ENCODE measurements at places on chromosomes 13 and 19. TPM values are rescaled to one million over a fixed set of nuclear protein-coding genes. Genes with fewer than 3 reads are reported as not detected.

- DNase-seq = no peak
These were observed 29.2 kb downstream of the CSNK1G2 start for GRCh38 chr19:1970003-1970805.

DNA sequence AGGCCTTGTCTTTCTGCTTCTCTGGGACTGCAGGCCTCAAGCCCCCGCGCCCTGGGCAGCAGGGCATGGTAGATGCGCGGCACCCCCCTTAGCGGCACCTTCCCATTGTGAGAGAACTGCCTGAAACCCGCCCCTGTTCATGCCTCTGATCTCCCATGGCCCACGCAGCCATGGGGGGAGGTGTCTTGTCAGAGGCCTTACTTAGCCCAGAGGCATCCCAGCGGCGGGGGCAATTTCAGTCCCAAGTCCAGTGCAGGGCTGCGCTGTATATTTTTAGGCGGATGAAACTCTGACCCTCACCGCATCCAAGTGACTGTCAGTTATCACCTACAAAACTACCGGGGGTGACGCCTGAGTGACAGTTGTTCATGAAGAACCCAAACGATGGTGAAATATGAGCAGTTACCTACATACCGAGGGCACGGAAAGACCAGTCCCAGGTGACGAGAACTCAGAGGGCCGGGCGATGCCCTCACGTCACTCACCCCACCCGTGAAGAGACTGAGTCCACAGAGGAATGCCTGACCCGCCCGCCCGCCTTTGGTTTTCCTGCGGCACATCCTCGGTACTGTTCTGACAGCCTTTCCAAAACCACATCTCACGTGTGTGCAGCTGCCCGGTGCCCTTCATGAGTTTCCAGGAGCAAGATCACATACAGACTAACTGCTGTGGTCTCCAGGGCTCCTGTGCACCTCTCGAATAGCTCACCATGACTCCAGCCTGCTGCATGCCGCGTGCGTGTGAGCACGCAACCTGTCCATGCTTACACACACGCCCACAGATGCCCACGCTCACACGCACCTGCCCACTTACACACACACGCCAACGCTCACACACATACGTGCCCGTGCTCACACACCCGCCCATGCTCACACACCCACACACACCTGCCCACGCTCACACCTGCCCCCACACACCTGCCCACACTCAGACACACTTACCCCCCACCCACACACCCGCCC lies 14.4 kb downstream of the IL17D start:
- no peak for DNase-seq

GRCh38 chr13:96744367-96745331 lies 249.6 kb downstream of the OXGR1 start:
- DNase-seq = no peak

DNA sequence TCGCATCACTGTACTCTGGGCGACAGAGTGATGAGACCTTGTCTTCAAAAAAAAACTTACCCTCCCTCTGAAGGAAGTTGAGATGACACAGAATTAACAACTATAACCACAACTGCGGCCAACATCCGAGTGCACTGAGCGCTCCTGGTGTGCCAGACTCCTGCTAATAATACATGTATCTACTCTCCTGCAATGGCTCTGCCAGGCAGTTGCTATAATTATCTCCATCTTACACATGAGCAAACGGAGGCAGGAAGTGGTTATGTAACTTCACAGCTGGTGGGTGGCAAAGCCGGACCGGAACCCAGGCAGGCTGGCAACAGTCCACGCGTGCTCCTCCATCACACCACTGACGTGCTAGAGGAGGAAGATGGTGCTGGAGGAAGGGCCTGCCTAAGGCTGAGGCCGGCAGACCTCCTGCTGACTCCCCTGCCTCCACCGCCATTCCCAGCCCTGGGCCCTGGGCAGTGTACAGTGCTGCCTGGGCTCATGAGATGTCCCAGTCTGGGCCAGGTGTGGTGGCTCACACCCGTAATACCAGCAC lies 12.6 kb downstream of the XRCC1 start:
- no peak for DNase-seq

DNA sequence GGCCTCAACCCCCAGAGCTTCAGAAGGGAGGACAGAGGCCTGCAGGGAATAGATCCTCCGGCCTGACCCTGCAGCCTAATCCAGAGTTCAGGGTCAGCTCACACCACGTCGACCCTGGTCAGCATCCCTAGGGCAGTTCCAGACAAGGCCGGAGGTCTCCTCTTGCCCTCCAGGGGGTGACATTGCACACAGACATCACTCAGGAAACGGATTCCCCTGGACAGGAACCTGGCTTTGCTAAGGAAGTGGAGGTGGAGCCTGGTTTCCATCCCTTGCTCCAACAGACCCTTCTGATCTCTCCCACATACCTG lies 969 bp upstream of the CEACAM5 start:
- DNase-seq = peak; percentile 49

DNA sequence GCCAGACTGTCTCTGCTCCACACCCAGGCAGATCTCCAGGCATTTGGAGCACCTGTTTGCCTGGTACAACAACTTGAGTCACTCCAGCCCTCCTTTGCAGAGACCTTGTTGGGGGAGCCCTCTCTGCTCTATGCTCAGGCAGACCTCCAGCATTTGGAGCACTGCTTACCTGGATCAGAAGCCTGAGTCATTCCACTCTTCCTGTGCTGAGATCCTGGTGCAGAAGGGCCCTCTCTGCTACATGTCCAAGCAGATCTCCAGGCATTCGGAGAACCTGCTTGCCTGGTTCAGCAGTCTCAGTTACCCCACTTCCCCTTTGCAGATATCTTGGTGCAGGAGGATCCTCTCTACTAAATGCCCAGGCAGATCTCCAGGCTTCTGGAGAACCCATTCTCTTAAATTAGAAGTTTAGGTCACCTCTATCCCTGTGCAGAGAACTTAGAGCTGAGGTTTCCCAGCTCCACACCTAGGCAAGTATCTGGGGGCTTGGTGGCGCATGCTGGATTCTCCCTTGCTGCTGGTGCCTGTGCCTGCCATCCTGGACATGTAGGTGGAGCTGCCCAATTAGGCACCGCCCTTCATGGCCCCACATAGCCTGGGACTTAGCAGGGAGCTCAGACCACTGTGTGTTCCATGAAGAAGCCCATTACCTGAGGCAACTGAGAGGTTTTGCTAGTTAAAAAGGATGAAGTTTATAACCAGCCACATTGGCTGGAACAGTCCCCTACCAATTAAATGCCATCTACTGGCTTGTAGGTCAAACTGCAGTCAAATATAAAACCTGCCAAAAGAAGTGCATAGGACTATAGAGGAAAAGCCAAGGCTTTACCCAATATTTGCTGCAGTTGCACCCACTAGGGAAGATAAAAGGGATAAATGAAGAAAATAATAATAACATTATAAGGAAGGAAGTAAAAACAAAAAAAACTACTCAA lies 97.6 kb upstream of the SLITRK6 start:
- no peak for DNase-seq

DNA sequence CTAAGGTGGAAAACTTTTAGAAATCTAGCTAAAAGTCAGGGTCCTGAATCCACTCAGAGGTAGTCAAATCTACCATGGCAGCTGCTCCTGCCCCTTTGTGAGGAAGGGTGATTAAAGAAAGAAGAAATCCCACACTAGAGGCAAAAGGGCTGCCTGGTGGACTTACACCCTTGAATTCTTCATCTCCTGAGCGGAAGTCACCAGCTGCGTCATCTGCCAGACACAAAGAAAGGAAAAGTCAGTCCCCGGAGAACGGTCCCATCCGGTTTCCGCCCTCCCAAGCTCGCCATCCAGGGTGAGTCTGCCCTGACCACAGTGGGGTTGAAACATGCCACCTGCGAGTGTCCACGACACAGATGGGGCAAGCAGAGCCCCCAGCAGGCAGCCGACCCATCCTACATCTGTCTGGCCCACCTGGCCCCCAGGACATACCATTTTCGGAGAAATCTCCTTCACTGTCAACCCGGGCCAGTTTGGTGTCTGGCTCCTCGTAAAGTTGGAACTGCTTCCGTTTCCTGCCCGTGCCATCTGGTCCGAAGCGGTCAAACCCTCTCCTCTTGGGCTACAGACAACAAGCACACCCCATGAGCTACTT lies 7.7 kb downstream of the AKAP8 start:
- no peak for DNase-seq

DNA sequence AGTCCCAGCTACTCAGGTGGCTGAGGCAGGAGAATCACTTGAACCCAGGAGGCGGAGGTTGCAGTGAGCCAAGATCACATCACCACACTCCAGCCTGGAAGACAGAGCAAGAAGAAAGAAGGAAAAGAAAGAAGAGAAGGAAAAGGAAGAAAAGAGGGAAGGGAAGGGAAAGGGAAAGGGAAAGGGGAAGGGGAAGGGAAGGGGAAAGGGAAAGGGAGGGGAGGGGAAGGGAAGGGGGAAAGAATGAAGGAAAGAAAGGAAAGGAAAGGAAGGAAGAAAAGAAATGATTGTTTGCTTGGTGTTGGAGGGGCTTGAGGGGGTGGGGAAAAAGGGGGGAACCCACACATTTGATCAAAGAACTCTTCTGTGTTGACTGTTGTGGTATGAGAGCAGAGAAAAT lies 10.0 kb downstream of the PMIS2 start:
- DNase-seq = no peak

The BABAM1 gene
- total RNA-seq = 91.7 TPM

The RNF17 gene
- 0.14 TPM for total RNA-seq

The LIN37 gene
- 10.2 TPM for total RNA-seq

The RFPL4AL1 gene
- total RNA-seq = not detected

The UNC13A gene
- total RNA-seq = 0.18 TPM

All from Caco-2 (cell line).